NCI-H187 treated with DMSO at 0.1 percent for 48 hours (cell line): ENCODE measurements at places on chromosomes 11 and 22.
A peak's percentile ranks its signal among the peaks of the same experiment; 100 is the strongest.

- no peak for DNase-seq
These were observed 833.5 kb downstream of the KCNA4 start for GRCh38 chr11:29183301-29183700.

- DNase-seq = no peak
These were observed 164.3 kb downstream of the MSANTD4 start for GRCh38 chr11:105857728-105858127.

DNA sequence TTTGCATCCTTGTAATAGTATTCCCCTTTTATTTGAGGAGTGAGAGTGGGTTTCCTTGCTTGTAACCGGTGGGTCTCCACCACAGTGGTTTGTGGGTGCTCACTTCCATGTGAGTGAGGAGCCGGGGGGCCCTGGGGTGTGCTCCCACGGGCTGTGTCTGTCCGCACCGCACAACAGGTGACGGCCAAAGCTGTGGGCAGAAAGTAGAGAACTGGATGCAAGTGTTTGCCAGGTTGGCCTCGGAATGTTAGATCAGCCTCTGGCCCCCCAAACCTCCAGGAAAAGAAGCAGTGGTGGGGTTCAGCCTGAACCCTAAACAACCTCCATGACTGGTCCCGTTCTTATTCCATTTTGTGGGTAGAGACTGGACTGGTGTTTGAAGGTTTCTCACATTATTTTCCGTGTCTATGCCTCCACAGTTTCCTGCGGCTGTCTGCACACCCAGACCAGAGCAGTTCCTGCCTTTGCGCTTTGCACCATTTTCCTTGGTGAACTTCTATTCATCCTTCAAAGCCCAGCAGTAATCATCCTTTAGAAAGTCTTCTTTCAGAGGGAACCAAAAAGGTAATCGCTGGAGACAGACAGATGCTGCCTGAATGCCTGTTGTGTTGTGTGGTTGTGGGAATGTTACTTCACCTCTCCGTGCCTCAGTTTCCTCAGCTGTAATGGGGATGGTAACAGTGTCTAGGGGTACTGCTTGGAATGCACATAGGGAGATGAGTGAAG, 77.2 kb downstream of the MYEOV start:
- no peak for DNase-seq

- DNase-seq = no peak
These were observed 529.6 kb downstream of the BRD1 start for GRCh38 chr22:49297871-49298721.

DNA sequence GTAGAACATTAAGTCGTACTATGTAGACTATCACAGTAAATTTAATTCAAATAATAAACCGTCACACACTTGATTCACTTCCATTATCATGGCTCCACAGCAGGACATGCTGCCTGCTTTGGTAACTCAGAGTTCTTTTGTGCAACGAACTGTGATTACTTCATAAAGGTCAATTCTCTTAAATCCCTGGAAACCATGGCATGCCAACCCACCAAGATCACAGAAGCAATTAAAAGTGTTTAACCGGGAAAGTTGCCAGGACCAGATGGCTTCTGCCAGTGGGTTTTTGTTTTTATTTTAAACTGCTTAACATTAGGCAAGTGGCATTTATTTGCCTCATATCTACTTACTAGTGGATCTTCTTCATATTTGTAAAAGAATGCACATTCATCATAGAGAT, 1162.1 kb downstream of the DLG2 start:
- DNase-seq = peak; percentile 17

DNA sequence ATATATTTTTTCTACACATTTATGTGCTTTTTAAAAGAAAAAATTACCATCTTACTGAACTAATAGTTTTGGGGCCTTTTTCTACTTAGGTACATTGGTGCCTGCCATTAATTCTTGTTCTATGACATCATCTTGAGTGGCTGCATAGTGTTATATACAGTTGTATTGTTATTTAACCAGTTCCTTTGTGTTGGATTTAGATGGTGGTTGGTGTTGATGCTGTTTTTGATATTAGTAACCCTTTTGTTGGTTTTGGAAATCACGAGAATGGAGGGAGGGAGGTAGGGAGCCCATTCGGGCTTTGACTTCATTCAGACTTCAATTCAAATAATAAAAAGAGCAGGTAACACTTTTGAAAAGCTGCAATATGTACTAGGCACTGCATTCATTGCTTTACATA, 15.4 kb upstream of the C11orf96 start:
- DNase-seq = no peak

DNA sequence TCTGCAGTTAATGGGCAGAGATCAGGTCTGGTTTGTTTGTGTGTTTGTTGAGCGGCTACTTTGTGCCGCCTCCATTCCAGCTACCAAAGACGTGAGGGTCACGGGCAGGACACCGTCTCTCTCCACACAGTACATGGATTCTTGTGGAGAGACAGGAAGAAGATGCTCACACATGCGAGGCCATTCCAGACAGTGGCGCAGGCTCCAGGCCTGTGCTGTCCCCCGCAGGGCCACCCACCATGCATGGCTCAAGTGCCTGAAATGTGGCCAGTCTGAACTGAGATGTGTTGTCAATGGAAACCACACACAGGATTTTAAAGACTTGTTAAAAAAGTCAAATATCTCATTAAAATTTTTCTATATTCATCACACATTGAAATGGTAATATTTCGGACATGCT, 848.3 kb downstream of the TBC1D22A start:
- DNase-seq = no peak

DNA sequence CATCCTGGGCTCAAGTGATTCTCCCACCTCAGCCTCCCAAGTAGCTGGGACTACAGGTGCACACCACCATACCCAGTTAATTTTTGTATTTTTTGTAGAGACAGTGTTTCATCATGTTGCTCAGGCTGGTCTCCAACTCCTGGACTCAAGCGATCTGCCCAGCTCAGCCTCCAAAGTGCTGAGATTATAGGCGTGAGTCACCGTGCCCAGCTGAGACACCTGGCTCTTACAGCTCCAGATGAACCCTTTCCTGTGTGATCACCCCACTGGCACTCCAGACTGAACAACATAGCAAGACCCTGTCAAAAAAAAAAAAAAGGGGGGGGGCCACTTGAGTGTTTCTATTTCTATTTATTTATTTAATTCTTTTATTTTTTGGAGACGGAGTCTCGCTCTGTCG, 1.0 kb upstream of the ADSL start:
- no peak for DNase-seq

GRCh38 chr11:1671658-1672057, 25.3 kb upstream of the KRTAP5-6 start:
- no peak for DNase-seq

- DNase-seq = no peak
These were observed 424.9 kb upstream of the CCDC90B start for GRCh38 chr11:83711106-83711527.

- no peak for DNase-seq
These were observed 45.0 kb upstream of the APOA1 start for GRCh38 chr11:116882386-116882785.
